Activated gamma-delta T cell treated with anti-CD3 and anti-CD28 coated beads, Interleukin-2, amount 50 U/mL, for 16 hours (primary cell): ENCODE measurements at places on chromosomes 2 and 18.

DNA sequence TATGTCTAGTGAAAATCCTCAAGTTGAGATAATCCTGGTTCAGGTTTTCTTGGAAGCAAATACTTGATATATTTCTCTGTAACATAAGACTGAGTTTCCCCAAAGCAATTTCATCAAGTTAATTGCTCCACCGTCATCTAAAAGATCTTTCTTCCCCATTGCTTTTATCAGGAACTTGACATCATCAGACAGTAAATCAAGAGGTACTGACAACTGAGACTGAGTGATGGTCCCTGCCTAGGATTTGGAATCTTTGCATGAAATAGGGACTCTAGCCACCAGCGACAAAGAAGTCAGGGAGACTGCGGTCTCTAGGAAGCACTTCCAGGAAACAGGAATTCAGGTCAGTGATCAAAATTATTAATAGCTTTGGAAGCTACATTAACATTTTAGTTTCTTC lies 43.4 kb upstream of the SCN1A start:
- no peak for DNase-seq

GRCh38 chr2:25159949-25160348 lies 8.4 kb downstream of the POMC start:
- no peak for DNase-seq

DNA sequence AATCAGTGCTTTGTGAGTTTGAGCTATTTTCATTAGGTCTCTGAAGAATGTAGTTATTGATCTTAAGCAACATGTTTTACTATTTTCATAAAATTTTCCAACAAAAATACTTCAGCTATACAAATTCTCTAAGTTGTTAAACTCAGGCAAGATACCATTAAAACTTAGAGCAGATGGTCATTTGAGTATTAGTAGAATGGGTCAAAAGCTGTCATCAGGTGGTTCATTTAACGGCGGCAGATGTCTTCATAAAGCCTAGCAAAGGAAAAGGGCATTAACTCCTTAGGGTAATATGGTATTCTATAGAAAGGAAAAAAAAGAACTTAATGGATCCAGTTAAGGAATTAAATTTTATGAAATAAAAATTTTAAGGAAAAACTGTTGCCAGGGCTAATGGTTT lies 19.2 kb downstream of the MIB1 start:
- no peak for DNase-seq

GRCh38 chr2:238938401-238939055 lies 90.6 kb downstream of the TWIST2 start:
- no peak for DNase-seq

- no peak for DNase-seq
Observed at GRCh38 chr2:45746888-45747287, 95.4 kb downstream of the PRKCE start.

GRCh38 chr18:58314284-58314683 lies 270.3 kb downstream of the NEDD4L start:
- no peak for DNase-seq

DNA sequence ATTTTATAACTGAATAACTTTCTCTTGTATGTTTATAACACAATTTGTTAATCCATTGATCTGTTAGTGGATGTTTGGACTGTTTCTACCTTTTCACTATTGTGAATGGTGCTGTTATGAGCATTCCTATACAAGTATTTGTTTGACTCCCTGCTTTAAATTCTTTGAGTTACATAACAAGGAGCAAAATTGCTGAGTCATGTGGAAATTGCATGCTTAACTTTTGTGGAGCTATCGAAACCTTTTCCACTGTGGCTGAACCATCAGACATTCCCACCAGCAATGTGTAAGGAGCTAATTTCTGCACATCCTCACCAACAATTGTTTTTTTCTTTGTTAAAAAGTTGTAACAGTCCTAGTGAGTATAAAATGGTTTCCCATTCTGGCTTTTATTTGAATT lies 415.5 kb downstream of the CBLN2 start:
- DNase-seq: no peak

- no peak for DNase-seq
Observed at GRCh38 chr2:28153851-28154250, 238.8 kb upstream of the FOSL2 start.

GRCh38 chr18:25533218-25533617 lies 181.3 kb upstream of the ZNF521 start:
- no peak for DNase-seq

GRCh38 chr2:162840598-162841246 lies 2.2 kb upstream of the KCNH7 start:
- DNase-seq: no peak

GRCh38 chr2:66862885-66863650 lies 428.1 kb downstream of the MEIS1 start:
- DNase-seq: no peak

- DNase-seq: no peak
Observed at GRCh38 chr2:63849381-63850203, 7.9 kb downstream of the UGP2 start.

DNA sequence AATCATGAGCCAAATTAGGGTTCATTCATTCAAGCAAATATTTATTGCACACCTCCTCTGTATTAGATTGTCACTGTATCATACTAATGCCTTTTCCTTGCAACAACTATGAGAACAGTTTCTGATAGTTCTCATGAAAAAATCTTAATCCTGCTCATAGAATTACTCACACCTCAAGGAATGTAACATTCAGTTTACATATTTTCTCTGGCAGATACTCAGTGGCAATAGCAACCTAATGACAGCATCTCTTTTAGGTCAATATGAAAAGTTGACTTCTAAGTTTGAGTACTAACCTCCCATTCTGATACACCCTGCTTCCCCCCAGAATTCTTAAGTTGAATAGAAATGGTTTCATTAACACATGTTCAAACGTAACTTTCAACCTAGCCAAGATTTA lies 132.0 kb downstream of the VWC2L start:
- no peak for DNase-seq

DNA sequence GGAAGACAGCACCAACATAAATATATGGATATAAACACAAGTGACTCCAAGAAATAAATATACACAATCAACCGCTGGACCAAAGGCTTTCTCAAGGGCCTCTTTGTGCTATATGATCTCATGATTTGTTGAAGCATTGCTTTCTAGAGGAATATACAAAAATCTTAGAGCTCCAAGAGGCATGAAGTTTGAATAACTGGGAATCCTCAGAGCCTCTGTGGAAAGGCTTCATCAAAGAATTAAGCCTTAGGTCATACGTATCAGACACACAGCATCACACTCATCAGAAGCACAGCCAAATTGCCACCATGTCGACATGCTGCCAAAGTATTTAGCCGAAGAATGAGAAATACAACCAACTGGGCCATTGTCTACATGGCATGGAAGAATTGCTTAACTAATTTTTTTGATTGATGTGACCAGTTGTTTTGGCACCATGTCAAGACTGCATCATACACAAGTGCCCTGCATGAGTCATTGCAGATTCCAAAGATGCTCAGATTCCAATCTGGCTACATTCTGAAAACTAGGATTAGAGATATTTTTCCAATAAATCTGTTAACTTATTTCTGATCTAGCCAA lies 860.6 kb upstream of the ZEB2 start:
- no peak for DNase-seq
